ENCODE measurements at places on chromosomes 4 and X. TPM values are rescaled to one million over a fixed set of nuclear protein-coding genes. Genes with fewer than 3 reads are reported as not detected.

The CAPN6 gene
- total RNA-seq = not detected

The PCSK1N gene
- 1.9 TPM for total RNA-seq

The ASMT gene
- not detected for total RNA-seq

The GPR78 gene
- total RNA-seq = not detected

The RAI2 gene
- 0.50 TPM for total RNA-seq

The GAGE12H gene
- not detected for total RNA-seq

The CT45A10 gene
- total RNA-seq = not detected

The MAGEA4 gene
- not detected for total RNA-seq

The FAM9C gene
- not detected for total RNA-seq

The PCDH19 gene
- not detected for total RNA-seq

The NHS gene
- total RNA-seq = 8.9 TPM

The LSM6 gene
- total RNA-seq = 65.8 TPM

The FGB gene
- not detected for total RNA-seq

The KIAA1210 gene
- not detected for total RNA-seq

Data from activated naive CD4-positive, alpha-beta T cell treated with anti-CD3 and anti-CD28 coated beads for 36 hours (primary cell).